ENCODE measurements at places on chromosomes 12 and 14.

DNA sequence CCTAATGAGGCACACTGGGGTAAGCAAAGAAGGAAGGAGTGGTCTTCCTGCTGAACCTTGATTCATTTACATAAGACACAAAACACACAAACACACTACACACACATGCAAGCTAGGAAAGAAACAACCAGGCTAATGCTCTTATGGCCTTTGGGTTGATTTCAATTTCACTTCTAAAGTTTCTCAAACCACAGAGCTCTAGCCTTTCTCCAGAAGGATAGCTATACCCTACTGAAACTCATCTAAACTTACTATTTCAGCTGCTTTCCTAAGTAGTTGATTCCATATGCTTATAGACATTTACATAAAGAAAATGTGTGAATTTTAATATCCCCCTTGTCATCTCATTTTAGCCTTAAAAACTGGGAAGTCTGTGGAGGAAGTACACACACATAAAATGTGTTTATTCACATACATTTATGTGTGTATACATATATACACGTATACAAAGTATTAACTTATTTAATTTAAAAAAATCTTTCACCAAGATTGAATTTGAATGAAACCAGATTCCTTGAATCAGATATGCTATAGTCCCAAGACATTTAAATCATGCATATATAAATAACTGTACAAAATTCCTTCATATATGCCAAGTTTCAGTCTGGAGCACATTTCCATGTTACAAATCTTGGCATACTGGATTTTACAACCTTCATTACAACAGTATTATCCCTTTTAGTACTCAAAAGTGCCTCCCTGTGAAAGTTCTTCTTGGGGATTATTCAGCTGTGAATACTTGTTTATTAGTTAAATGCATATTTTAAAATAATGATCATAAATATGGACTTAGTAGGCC is 231.8 kb upstream of the NPAS3 start:
- DNase-seq, result no peak

DNA sequence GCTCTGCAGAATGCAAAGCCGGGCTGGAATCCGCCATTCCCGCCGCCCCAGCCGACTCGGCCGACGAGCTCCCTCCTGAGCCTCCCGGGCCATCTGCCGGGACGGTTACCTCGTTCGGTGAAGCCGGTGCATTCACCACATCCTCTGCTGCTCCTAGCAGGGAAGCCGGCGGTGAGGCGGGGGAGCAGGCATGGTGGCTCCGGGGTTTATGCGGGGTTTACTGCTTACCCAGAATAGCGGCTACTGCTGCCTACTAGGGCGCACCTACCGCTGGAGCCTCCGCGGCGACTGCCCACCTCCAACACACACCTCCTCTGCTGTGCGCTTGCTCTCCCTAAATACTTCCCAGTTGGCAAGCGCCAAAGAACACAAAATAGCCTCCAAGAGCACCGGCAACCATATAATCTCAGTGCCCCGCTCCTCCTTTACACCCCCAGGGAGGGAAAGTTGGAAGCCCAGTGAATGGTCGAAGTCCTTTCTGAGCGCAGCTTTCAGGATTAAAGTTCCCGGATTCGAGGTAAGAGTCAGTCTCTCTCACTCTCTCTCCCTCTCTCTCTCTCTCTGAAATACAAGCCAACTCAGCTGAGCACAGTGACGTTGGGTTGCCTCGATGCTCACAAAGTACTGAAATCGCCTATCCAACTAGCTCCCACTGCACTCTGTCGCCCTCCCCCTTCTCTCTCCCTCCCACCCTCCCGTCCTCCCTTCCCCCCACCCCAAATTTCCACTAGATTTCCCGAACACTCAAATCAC is at the start of gene TBX5:
TSS of gene TBX5 (minus strand) at position 626 of the 753 bp plus-strand sequence. CDS start 2,246 bp downstream, outside the sequence.
- DNase-seq, result peak; percentile 26

GRCh38 chr12:12022306-12022936 is 48.3 kb upstream of the BCL2L14 start:
- DNase-seq, result no peak

- peak; percentile 5 for DNase-seq
These were observed 258.9 kb downstream of the VRK1 start for GRCh38 chr14:97056086-97056485.

GRCh38 chr14:27660683-27661082 is 1062.8 kb upstream of the NOVA1 start:
- DNase-seq, result no peak

- DNase-seq, result no peak
These were observed 2.6 kb downstream of the EGLN3 start for GRCh38 chr14:33948145-33948868.

- no peak for DNase-seq
These were observed 164.6 kb upstream of the SLC16A7 start for GRCh38 chr12:59431266-59431665.

GRCh38 chr12:47870175-47870781 is 34.5 kb downstream of the VDR start:
- DNase-seq, result no peak

DNA sequence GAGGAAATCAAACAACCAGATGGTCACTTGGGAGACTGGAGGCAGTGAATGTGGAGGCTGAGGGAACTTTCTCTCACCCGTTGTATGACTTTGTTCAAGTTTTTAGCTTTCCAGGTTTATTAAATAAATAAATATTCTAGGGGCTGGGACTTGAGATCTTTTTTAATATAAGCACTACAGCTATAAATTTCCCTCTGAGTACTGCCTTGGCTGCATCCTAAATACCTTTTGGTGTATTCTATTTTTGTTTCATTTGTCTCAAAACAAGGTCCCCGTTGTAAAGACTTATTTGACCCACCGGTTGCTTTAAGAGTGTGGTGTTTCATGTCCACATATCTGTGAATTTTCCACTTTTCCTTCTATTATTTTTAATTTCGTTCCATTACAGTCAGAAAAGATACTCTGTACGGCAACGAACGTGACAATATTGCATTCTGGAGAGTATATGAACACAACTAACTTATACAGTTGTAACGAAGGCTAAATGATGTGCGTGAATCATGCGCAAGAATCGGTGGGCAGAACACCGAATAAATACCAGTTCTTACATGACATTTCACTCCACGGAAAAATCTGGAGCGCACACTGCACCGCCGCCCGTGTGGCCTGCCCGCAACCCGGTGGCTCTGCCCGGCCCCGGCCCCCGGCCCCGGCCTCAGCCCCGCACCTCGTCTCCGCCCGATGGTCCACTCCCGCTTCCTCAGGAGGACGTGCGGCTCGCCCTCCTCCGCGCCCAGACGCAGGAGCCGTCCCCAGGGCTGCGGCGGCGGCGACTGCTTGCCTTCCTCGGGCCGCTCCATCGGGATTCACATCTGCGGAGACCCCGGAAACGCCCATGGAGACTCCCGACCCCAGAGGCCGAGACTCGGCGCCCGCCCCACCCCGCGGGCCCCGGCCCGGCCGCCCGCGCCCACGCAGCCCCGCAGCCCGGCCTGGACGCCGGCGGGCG is 602 bp downstream of the CHFR start:
- peak; percentile 35 for DNase-seq

- DNase-seq, result no peak
These were observed 371.8 kb downstream of the BTG1 start for GRCh38 chr12:91773749-91774429.

- no peak for DNase-seq
These were observed 128.5 kb downstream of the KIF26A start for GRCh38 chr14:104266631-104267575.

DNA sequence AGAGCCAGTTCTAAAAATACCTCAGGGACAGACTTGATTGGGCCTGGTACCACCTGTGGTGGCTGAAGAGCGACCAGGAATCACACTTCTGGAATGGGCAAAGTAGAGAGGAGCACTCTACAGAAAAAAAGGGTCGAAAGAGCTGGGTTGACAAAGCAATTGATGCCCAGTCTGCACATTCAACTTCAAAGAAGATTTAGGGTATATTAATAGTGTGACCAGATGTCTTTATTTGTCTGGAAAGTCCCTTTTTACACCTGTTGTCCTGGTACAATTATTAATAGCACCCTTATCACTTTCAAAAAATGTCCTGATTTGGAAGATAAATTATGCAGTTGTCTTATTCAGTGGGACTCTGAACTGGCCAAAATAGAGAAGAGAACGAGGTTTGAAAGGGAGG is 137.5 kb downstream of the DYRK2 start:
- DNase-seq, result no peak

DNA sequence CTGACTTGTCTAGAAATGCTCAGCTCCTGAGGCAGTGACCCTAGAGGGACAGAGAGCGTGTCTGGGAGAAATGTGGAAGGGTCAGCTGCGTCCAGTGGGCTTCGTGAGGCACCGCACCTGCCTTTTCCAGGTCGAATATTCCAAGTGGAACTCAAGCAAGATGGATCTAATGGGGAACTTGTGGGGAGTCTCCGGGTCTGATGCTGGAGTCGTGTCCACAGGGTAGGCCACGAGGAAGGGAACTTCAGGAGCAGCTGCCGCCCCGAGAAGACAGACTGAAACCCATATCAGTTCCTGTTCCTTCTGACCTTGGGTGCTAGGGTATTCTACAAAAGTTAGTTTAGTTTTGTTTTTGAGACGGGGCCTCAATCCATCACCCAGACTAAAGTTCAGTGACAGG is 67.5 kb downstream of the TNFAIP2 start:
- no peak for DNase-seq

DNA sequence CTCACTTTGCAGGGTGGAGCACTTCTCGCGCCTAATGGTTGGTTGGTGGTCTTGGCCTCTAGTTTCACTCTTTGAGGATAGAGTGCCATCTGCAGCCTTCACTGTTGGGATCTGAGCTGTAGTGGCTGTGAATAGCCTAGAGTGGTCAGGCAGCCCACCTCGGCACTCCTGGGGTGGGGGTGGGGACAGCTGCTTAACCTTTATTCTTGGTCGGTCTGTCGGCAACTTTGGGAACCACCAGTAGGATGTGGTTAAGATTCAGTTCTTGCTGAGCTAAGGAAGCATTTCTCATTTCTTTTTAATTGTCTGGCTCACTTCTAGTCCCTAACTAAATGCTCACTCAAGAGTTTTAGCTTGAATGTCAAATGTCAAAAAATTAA is 21.1 kb downstream of the TMBIM6 start:
- no peak for DNase-seq

DNA sequence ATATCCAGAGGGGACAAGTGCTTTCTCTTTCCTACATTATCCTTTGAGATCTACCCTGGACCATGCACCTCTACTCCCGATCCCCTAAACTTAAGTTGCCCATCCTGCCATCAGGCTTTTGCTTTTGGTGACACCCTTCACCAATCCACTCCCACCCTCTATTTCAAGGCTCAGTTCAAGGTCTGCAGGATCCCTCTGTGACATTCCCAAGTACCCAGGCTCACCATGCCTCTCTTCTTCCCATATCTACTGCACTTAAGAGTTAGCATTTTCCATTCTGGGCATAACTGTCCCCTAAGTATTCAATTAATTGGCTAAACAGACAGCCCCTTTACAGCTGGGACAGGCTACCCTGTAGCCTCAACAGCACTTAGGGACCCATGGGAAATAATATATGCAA is 3.1 kb downstream of the NFYB start:
- DNase-seq, result no peak

DNA sequence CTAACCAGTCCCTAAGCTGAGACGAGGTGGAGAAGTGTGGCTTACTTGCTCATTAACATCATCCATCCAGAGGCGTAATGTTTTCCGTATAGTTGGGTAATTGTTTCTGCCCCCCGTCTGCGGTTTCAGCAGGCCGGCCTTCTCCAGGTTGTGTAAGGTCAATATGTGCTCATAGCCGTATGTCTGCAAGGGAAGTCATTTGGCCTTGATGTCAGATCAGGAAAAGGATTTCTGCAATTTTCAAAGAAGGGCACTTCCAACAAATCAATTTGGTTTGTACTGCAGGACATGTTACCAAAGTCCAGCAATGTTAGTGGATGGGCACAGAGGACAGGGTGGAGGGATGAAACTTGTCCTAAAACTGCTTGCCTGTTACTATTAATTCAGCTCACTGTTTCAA is 9.9 kb upstream of the DIABLO start:
- DNase-seq, result no peak

DNA sequence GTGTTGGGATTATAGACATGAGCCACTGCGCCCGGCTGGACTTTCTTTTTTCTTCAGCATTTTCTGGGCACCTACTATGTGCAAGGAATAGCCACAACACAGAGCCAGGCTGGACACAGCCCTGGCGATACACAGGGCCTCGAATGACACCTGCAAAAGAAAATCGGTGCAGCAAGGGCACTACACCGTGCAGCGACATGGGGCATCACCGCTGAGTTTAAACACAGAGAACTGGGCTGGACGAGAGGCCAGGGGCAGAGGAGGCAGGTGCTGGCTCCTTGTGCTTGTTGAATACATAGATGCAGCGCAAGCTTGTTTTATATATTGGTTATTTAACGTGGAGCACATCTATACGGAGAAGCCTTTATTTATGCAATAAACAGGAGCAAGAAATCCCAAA is 92.4 kb downstream of the SETD3 start:
- DNase-seq, result no peak

DNA sequence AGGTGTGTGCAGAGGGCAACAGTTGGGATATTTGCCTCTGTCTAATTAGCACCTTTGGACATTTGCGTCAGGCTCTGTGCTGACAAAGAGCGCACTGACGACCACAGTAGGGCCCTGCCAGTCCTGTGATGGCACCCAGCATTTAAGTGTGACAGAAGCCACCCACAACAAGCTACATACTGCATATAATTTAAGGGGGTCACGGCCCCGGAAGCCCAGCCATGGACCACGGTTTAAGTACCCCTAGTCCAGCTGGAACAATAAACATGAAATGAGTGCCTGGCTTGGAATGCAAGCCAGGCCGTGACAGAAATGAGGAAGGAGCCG is 16.8 kb upstream of the DYNC1H1 start:
- no peak for DNase-seq
